DMS53 (cell line): ENCODE measurements at places on chromosomes 7 and 10.

DNA sequence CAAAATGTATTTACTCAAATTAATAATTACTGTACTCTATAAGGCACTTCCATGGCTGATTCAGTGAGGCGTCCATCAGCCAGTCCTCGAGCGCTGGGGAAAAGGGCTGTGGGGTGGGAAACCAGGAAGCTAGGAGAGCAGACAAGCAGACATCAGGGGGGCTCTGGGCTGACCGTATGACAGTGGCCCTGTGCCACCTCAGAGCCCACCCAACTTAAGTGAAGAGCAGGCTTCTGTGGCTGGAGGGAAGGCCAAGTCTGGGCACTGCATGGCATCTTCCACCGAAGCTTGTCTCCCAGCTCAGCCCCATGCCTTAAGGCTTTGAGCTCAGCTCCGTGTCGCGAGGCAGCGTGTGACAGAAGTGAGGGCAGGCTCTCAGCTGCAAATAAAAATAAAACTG lies 464.5 kb upstream of the ZMIZ1 start:
- DNase-seq: no peak

- DNase-seq: no peak
Observed at GRCh38 chr10:1802413-1802812, 65.1 kb upstream of the ADARB2 start.

GRCh38 chr7:135445690-135446089 lies 64.2 kb downstream of the CNOT4 start:
- DNase-seq: no peak

DNA sequence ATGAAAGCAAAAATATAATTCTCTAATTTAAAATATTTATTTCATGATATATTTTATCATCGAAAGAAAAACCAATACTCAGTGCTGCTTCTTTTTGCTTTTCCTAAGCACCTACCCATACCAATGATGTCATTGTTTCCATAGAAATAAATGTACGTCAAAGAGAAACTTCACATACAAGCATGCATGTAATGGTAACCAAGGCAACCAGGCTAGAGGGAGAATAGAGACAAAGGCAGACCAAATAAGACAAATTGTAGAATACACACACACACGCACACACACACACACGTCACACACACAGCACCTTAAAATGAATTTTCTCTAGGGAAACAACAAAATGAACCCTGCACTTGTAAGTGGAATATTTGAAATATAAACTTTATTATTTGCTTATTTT lies 75.5 kb downstream of the MACC1 start:
- DNase-seq: peak; percentile 98

DNA sequence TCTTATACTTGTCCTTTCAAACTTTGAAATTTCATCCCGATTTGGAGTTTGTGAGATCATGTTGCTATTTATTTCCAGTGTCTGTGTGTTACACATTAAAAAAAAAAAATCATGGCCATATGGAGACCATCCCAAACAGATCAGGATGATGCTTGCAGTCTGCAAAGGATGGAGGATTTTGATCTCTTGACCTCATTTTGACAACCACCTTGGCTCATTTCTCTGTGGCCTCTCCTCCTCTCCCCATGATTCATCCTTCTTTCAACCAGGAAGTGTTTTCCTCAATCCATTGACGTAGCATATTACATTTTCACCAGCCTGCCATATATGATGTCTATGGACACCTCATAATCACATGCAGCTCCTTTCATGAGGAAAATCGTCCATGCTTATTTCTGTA lies 68.9 kb upstream of the INSYN2A start:
- DNase-seq: no peak

DNA sequence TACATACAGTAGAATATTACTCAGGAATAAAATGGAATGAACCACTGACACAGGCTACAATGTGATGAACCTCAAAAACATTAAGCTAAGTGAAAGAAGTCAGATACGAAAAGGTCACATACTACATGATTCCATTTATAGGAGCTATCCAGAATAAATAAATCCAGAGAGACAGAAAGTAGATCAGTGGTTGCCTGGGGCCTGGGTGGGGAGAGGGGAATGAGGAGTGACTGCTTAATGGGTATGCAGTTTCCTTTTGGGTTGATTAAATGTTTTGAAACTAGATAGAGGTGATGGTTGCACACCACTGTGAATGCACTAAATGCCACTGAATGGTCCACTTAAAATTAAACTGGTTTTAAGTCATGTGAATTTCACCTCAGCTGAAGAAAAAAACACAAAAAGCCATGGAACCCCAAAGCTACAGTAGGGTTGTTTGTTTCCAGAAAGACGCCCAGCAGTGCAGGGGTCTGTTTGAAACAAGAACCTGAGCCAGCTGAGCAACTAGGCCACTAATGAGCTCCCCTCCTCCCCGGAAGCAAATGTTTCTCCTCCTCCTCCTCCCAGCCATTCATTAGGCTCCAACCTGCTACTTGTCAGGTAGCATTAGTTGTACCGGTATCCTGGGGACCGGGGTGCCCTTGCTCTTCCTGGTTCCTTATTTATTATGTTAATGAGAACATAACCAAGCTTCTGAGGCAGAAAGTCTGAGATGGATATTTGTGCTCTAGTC lies 168.4 kb downstream of the EVX1 start:
- no peak for DNase-seq

DNA sequence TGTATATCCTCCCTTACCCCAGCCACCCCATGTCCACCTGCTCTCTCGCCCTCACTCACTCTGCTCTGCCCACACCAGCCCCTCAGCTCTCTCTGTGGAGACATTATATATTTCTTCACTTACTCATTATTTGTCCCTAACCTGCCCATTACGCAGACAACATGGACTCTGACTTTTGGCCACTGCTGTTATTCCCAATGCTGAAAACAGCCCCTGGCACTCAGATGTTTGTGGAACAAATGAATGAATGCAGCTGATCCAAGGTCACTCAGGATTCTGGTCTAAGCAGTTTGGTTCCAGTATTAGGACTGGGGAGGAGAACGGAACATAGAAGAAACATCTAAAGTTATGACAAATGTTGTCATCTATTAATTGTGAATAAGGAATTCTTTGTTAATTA lies 26.7 kb downstream of the GNA12 start:
- no peak for DNase-seq
